ENCODE measurements at places on chromosomes 3 and 15. TPM values are rescaled to one million over a fixed set of nuclear protein-coding genes. Genes with fewer than 3 reads are reported as not detected.

DNA sequence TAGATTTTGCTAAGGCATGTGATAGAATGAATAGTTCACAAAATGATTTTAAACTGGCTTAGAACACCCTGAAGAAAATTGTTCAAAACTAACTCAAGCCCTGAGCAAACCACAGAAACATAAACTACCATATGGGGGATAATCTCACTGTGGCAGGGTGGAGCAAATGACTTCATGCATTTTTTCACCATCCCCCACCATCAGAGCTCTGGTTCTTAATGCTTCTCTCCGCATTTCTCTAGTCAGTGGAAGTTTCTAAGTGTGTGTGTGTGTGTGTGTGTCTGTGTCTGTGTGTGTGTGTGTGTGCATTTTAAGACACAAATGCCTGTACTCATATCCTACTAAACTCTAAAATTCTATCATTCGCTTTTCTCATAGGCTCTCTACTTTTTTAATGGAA, 107.1 kb upstream of the PHLDB2 start:
- DNase-seq, result no peak

DNA sequence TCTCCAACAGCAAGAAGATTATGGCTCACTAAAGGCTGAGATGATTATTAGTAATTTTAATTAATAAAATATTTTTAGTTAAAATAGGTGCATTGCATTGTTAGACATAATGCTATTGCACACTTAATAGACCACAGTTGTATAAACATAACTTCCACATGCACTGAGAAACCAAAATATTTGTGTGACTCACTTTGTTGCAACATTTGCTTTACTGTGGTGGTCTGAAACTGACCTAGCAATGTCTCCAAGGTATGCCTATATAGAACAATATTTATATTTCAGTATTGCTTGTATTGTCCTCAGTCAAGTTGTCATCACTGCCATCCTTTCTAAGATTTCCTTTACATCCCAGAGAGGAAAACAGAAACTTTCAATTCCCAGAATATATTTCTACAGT, 1215.2 kb downstream of the SI start:
- DNase-seq, result no peak

Gene PRSS50
- total RNA-seq, result not detected

DNA sequence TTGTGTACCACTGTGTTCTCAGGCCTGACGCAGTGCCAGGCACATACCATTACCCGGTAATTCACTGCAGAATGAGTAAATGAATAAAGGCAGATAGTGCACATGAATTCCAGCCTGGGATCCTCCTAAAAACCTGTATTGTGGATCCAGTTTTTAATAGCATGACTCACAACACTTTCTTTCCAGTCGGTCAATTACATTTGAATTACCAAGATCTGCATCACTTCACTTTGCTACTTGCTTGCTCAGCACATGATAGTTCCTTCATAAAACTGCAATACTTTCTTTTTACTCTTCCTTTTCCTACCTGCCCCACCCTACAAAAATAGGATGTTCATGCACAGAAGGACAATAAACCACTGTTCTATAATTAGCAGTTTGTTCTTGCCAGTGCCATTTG, 553.8 kb downstream of the MAGI1 start:
- DNase-seq, result no peak

- no peak for DNase-seq
These were observed 149.3 kb upstream of the MEF2A start for GRCh38 chr15:99416191-99417188.

DNA sequence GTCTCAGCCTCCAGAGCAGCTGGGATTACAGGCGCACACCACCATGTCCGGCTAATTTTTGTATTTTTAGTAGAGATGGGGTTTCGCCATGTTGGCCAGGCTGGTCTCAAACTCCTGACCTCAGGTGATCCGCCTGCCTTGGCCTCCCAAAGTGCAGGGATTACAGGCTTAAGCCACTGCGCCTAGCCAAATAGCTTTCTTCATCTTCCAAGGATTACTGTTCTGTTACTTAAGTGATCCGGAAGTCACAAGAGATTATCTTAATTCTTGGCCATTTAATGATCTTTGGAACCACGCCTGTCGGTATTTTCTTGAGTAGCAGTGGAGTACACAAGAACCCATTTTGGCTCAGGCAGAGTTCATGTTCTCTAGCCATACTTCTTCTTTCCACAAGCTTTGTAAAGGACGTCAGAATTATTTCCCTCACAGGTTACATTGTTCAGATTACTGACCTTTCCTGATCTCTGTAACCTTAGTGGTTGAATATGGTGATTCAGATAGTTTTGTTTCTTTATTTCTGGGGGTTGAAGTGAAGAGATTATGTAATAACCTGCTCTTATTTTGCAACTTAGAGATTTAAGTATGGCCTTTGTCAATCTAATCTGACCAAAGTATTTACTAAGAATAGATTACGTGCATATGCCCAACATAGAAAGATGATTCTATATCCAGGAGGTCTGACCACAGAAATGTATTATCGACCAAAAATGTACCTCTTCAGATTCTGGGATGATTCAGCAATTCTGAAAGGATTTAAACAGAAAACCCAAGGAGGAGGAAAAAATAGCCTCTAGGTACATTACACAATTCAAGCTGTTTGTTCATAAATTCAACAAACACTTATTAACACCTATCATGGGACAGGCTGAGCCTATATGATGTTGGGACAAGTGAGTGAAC, 132.2 kb downstream of the GREM1 start:
- DNase-seq, result no peak

Gene SLC12A1
- not detected for total RNA-seq

Gene LYZL4
- not detected for total RNA-seq

Gene SH2D7
- not detected for total RNA-seq

Gene CAV3
- total RNA-seq, result not detected

Gene DGKG
- 43.7 TPM for total RNA-seq

GRCh38 chr3:127171320-127171719, 21.6 kb upstream of the PRR23E start:
- no peak for DNase-seq

- DNase-seq, result no peak
These were observed 203.5 kb upstream of the PFN2 start for GRCh38 chr3:150174179-150174578.

- no peak for DNase-seq
These were observed 44.5 kb upstream of the MAGI1 start for GRCh38 chr3:66083096-66083678.

DNA sequence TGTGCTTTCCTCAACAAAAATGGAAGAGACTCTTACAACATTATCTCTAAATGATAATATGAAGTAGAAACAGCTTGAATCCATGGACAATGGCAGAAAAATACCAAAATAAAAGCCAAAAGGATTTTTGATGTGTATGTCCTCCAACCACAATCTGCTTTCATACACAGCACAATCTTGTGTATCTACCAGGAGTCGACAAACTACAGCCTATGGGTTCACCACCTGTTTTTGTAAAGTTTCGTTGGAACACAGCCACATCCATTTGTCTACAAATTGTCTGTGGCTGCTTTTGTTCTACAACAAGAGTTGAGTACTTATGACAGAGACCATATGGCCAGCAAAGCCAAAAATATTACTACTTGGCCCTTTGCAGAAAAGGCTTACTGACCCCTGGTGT, 88.7 kb upstream of the UBE2E2 start:
- no peak for DNase-seq

DNA sequence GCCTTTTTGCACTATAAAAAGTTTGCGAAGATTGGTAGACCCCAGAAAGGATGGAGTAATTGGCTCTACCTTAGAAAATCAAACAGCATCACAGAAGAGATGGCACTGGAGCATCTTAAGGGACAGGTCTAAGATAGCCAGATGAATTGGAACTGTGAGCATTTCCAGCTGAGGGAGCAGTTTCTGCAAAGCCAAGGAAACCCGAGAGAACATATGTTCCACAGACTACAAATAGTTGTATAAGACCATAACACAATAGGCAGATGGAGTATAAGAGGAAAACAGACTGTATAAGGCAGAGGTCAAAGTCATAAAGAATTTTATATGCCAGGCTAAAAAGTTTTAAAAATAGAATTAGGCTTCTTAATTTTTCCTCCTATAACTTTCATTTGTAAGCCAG, 46.0 kb downstream of the TSC22D2 start:
- no peak for DNase-seq

- peak; percentile 11 for DNase-seq
These were observed 43.0 kb upstream of the KY start for GRCh38 chr3:134693804-134694203.

GRCh38 chr3:177111541-177111949, 85.7 kb downstream of the TBL1XR1 start:
- DNase-seq, result no peak

Gene PLA1A
- 0.72 TPM for total RNA-seq

Gene CD200
- total RNA-seq, result 3.3 TPM

Gene JAGN1
- 47.2 TPM for total RNA-seq

Gene CTXN2
- total RNA-seq, result not detected

Data from adrenal gland (tissue), 19 donors.